ENCODE measurements at places on chromosomes 13 and 19.

- DNase-seq, result no peak
Observed at GRCh38 chr13:34951528-34951927, 9.5 kb downstream of the NBEA start.

DNA sequence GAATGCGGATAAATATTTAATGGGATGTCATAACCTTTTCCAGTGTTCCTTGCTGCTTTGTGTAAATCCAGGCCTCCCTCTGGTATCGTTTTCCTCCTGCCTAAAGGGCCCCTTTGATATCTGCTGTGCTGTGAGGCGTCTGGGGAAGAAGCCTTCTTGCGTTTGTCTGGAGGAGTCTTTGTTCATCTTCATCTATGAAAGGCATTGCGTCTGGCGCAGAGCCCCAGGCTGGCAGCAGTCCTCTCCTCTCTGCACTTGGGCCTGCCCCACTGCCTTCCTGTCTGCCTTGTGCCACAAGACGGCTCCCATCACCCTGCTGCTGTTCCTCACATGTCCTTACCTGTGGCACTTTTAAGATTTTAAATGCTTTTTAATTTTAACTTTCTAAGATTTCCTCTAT, 9.8 kb downstream of the PROZ start:
- no peak for DNase-seq

- DNase-seq, result no peak
Observed at GRCh38 chr13:85095418-85096272, 703.6 kb downstream of the SLITRK6 start.

DNA sequence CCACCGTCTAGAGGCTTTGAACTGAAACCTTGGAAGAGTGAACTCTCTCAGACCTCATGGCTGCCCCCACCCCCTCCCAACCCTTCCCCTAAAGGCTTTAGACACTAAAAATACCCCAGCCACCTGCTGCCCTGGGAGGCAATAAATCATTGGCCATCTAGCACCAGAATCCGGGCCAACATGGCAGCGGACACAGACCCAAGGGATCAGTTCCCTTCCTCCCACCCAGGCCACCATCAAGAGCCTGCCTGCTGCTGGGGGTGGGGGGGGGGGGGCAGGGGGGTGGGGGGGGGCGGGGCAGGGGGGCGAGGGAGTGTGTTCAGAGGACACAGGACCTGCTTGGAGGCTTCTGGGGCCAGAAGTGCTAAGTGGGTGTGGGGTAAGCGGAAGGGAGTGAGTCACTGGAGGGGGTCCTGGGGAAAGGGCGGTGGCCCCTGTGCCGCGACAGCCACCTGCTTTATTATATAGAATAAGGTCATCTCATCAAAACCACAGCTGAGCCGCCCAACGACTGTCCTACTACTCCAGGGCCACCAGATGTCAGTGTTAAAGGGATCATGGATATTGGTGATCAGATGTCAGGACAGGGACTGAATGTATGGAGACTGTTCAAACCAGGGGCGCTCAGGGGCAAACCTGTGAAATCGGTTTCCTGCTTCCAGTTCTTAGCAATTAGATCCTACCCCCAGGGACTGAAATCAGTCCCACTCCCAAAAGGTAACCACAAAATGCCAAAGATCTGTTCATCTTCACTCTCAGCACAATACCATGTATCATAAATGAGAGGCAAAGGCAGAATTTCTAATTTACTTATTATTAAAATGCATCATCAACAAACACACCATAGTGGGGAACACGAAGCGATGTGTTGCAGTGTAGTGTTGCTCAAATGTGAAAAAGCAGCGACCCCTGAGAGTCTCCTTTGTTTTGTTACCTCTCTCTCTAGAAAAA, 24.3 kb downstream of the ARL11 start:
- peak; percentile 78 for DNase-seq

- DNase-seq, result no peak
Observed at GRCh38 chr13:112732679-112733078, 42.8 kb downstream of the ATP11A start.

DNA sequence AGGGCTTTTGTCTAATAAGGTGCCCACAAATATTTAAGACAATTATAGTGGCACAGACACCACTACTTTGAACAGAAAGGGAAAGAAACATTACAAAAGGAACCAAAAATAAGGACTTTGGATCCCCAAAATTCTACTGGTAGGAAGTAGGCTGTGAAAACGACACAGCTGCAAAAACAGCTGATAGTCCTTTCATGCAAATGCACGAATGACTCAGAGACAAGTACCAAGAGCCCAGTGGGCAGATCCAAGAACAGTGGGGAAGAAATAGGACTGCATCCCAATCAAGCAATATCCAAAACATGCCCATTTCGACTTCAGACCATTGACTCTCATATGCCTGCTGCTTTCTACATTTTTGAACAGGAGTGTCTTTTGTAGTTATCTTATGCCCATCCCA, 269.4 kb upstream of the NBEA start:
- DNase-seq, result no peak

DNA sequence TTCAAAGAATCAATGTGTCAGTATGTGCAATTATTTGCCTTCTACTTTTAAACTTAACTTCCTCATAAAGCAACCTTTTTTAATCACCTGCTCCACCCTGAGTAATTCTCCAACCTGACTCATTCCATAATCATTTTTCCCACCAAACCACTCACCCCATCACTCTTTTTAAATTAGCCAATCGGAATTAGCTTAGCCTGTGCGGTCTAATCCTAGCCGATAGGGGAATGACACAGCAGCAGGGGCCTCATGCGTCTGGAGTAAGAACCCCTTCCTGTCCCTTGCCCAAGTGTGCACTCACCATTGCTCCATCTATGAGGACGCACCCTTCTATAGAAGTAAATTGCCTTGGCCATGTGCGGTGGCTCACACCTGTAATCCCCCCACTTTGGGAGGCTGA, 27.4 kb upstream of the ZNF83 start:
- DNase-seq, result no peak

DNA sequence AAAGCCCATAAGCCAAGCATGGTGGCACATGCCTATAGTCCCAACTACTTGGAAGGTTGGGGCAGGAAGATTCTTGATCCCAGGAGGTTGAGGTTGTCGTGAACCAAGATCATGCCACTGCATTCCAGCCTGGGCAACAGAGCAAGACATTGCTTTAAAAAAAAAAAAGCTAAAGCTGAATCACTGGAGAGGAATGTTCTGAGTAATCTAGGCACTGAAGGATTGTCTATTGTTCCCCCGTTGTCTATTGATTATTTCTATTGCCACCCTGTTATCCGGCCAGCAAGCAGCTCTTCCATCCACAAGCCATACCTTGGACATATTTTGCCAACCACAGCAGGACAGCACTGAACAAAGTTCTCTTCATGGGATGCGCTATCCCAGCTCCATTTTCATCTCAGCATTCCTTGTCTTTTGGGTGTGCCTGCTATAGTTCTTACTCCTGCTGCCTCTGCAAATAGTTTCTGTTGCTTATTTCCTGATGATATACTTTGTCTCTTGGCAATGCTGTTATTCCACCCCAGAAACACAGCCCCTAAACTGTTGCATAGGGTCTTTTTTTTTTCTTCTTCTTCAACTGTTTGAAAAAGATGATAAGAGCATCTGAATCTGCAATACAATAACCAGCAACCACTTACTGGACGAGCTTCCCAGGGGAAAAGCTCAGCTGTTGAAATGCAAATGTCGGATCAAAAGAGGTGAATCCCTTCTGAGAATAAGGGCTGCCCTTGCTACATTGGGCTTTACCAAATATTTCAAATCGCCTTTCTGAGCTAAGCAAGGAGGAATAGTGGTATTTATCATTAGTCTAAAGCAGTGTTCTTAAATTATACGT, 22.2 kb upstream of the SIAH3 start:
- DNase-seq, result no peak

GRCh38 chr13:37657134-37657533, 58.6 kb upstream of the POSTN start:
- no peak for DNase-seq

GRCh38 chr19:6020972-6021805, 43.2 kb upstream of the RANBP3 start:
- DNase-seq, result no peak

- DNase-seq, result no peak
Observed at GRCh38 chr19:38424272-38424671, 1.7 kb downstream of the RASGRP4 start.

Measured in Karpas-422 (cell line).